ENCODE measurements at places on chromosomes 4 and X. TPM values are rescaled to one million over a fixed set of nuclear protein-coding genes. Genes with fewer than 3 reads are reported as not detected.
A peak's percentile ranks its signal among the peaks of the same experiment; 100 is the strongest.

DNA sequence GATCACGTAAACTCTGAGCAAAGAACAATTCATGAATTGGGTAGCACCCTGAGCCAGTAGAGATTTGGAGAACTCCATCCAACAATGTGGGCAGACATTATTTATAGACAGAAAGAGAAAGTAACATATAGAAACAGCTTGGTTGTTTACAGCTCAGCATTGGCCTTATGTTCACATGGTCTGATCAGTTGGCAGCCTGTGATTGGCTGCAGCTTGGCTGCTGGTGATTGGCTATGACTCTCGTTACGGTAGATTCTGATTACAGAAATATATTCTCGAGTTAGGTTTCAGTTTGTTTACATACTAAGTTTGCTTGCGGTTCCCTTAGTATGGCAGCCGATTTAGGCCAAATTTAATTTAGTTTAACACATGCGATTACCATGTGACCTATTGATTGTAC is 663.4 kb downstream of the RAPGEF2 start:
- no peaks in the 10 kb centered on the region for H3K27me3 ChIP-seq
- H3K4me1 ChIP-seq: no peaks in the 10 kb centered on the region
- no peak for DNase-seq
- H3K4me3 ChIP-seq: no peak overlapping the region
- no peak overlapping the region for H3K27ac ChIP-seq
- H3K36me3 ChIP-seq: no peaks in the 10 kb centered on the region

- DNase-seq: no peak
- H3K27ac ChIP-seq: no peak overlapping the region
- H3K4me3 ChIP-seq: no peak overlapping the region
- H3K36me3 ChIP-seq: no peaks in the 10 kb centered on the region
- H3K27me3 ChIP-seq: no peaks in the 10 kb centered on the region
These were observed 513.1 kb upstream of the CNKSR2 start for GRCh38 chrX:20861113-20861512.

DNA sequence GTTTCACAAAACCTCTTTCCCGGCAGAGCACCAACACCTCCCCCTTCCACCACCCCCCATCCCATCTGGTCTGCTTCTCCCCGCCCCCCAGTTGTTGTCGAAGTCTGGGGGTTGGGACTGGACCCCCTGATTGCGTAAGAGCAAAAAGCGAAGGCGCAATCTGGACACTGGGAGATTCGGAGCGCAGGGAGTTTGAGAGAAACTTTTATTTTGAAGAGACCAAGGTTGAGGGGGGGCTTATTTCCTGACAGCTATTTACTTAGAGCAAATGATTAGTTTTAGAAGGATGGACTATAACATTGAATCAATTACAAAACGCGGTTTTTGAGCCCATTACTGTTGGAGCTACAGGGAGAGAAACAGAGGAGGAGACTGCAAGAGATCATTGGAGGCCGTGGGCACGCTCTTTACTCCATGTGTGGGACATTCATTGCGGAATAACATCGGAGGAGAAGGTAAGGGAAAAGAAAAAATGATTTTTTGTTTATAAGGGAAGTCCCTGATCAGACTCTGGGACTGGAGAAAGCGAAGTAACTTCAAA is at the start of gene PDGFRA:
PDGFRA (plus strand) TSS at position 333 of the 541 bp plus-strand sequence. CDS start 29,476 bp downstream, outside the sequence.
- no peak for DNase-seq
- H3K27ac ChIP-seq: peak within 1 kb of the TSS; percentile 88
- peak within 1 kb of the TSS; percentile 60 for H3K4me3 ChIP-seq

- no peaks in the 10 kb centered on the region for H3K27me3 ChIP-seq
- DNase-seq: no peak
- peaks cover 5% of the 10 kb centered on the region for H3K4me1 ChIP-seq
- H3K27ac ChIP-seq: no peak within 1 kb of the TSS
These were observed at the start of gene BEX2 for GRCh38 chrX:103310555-103311398. Gene BEX2 (minus strand): TSS chrX:103310990. CDS start chrX:103309976, 1,014 bp downstream.

- H3K27ac ChIP-seq: no peak overlapping the region
- no peaks in the 10 kb centered on the region for H3K36me3 ChIP-seq
- DNase-seq: no peak
- no peaks in the 10 kb centered on the region for H3K4me1 ChIP-seq
- no peak overlapping the region for H3K4me3 ChIP-seq
These were observed 14.6 kb downstream of the CCKAR start for GRCh38 chr4:26475716-26476115.

GRCh38 chr4:76616526-76616925 is 181.5 kb downstream of the SHROOM3 start:
- no peak for DNase-seq
- H3K4me3 ChIP-seq: no peak overlapping the region
- no peak overlapping the region for H3K27ac ChIP-seq
- no peaks in the 10 kb centered on the region for H3K27me3 ChIP-seq

GRCh38 chr4:184103527-184104264 is 114.0 kb downstream of the ENPP6 start:
- H3K27me3 ChIP-seq: no peaks in the 10 kb centered on the region
- no peaks in the 10 kb centered on the region for H3K4me1 ChIP-seq

DNA sequence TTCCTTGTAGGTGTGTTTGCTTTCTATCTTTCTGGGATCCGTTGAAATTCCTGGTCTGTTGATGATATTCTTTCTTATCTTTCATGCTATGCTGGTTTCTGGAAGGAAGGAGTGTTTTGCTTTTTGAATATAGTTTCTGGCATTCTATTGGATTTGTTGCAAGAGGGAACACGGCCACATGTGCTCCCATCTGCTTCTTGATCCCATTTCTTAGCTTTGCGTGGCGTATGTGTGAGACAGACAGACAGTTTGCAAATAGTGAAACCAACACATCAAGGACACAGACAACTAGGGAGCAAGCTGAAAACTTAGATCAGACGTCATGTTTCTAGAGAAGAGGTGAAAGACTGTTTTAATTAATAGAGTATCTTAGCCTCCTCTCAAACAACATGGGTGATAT is 261.9 kb upstream of the PUDP start:
- no peaks in the 10 kb centered on the region for H3K4me1 ChIP-seq
- no peak overlapping the region for H3K27ac ChIP-seq

- H3K27me3 ChIP-seq: no peaks in the 10 kb centered on the region
- DNase-seq: no peak
- no peak overlapping the region for H3K27ac ChIP-seq
- H3K36me3 ChIP-seq: no peaks in the 10 kb centered on the region
- H3K4me3 ChIP-seq: no peak overlapping the region
These were observed 127.4 kb upstream of the RPL34 start for GRCh38 chr4:108492816-108493595.

DNA sequence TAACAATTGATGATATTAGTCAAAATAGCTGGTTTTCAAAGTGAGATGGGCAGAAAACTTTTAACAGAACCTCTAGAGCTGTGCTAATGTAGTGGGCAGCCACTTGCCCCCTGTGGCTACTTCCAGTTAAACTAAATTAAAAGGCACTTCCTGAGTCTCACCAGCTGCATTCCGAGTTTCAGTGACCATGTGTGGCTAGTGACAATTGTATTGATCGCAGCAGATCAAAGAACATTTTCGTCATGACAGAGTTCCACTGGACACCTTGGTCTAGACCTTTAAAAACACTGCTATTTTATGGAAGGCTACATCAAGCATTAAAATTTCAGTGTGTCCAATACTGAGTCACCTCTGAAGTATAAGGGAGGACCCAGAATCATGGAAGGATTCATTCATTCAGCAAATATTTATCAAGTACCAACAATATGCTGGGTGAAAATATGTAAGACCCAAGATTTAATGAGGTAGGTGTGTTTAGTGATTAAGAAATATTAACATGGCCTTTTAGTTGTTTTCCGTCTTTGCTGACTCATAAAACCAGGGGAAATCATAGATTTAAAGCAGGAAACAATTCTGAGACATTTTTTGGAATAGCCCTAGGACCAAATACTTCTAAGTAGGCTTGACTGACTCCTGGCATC is 5.1 kb upstream of the FAT1 start:
- H3K27me3 ChIP-seq: no peaks in the 10 kb centered on the region
- H3K4me1 ChIP-seq: no peaks in the 10 kb centered on the region
- H3K27ac ChIP-seq: no peak overlapping the region
- DNase-seq: no peak

DNA sequence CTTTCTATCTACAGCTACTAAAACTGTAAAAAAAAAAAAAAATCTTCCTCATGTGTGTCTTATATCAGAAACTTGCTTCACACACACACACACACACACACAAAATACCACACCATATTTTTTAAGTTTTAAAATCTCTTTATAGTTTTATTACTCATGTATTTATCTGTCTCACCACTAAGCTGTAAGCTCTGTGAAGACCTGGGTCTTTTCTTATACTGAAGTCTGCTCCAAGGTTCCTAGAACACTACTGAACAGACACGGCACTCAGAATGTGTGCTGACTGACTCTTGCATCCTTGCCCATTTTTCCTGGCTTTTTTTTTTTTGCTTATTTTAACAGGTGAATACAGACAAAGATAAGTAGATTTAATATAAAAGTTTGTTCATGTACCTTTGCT is 135.6 kb upstream of the CXXC4 start:
- H3K4me1 ChIP-seq: no peaks in the 10 kb centered on the region
- H3K27ac ChIP-seq: no peak overlapping the region
- no peak for DNase-seq
- H3K27me3 ChIP-seq: no peaks in the 10 kb centered on the region

GRCh38 chrX:6574762-6575161 is 39.8 kb upstream of the VCX3A start:
- no peak overlapping the region for H3K4me3 ChIP-seq
- H3K36me3 ChIP-seq: no peaks in the 10 kb centered on the region
- no peaks in the 10 kb centered on the region for H3K4me1 ChIP-seq
- H3K27ac ChIP-seq: no peak overlapping the region
- no peak for DNase-seq

GRCh38 chr4:141140391-141141200 is 7.3 kb upstream of the RNF150 start:
- H3K36me3 ChIP-seq: no peaks in the 10 kb centered on the region
- no peak overlapping the region for H3K27ac ChIP-seq
- H3K4me3 ChIP-seq: no peak overlapping the region
- H3K4me1 ChIP-seq: no peaks in the 10 kb centered on the region

DNA sequence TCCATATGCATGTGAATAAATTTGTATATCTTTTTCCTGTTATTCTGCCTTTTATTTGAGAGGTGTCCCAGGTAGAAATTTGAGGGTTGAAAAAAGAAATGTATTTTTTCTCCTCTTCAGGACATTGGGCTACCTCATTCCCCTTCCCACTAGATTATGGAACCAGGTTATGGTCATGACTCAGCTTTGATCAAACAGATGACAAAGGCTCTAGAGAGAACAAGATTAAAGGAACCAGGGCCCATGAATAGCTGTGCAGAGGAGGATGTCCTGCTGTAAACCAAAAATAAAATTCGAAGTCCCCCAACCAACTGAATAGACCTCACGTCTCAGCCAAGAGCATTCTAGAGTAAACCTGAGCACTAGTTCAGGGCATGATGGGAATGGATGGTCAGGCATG is 313.2 kb downstream of the RAPGEF2 start:
- DNase-seq: no peak
- H3K27ac ChIP-seq: no peak overlapping the region
- no peaks in the 10 kb centered on the region for H3K4me1 ChIP-seq
- no peak overlapping the region for H3K4me3 ChIP-seq
- H3K36me3 ChIP-seq: no peaks in the 10 kb centered on the region
- no peaks in the 10 kb centered on the region for H3K27me3 ChIP-seq

DNA sequence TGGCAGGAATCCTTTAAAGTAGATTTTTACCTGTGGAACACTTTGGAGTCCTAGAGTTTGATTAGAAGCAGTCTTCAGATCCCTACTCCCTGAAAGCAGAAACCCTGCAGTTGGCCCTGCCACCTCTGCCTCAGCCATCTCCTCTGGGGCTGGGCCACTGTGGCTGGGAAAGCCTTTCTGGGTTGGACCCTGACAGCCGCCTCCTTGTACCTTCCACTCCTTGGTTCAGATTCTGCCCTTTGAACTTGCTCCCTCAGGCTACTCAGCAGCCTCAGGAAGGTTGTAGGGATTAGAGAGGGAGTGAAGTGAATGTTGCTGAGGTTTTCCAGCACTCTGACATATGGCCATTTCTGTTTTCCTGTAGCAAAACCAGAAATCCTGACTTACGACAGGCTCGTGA is 65.5 kb downstream of the KIT start:
- no peak overlapping the region for H3K4me3 ChIP-seq
- no peaks in the 10 kb centered on the region for H3K27me3 ChIP-seq
- no peaks in the 10 kb centered on the region for H3K36me3 ChIP-seq
- H3K27ac ChIP-seq: no peak overlapping the region

GRCh38 chr4:14149176-14150053 is 521.9 kb upstream of the BOD1L1 start:
- H3K36me3 ChIP-seq: no peaks in the 10 kb centered on the region
- H3K27ac ChIP-seq: no peak overlapping the region
- DNase-seq: no peak
- no peaks in the 10 kb centered on the region for H3K27me3 ChIP-seq

DNA sequence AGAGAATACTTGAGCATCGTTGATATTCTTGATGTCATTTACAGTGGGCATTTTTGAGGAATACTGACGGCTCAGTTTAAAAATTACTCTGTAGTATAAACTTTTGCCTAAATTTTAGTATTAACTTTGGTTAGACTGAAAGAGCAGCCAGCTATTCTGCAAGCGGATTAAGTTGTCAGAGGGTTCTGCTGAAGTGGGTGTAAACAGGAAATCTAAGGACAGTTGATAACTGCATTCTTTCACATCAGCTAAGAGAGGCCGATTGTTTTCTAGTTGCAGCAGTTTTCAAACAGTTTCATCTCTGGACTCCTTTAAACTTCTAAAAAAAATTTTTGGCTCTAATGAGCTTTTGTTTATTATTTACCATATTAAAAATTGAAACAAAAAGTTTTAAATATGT is 149.6 kb downstream of the RAPGEF2 start:
- peak overlapping the region; percentile 50 for H3K27ac ChIP-seq
- H3K36me3 ChIP-seq: no peaks in the 10 kb centered on the region
- H3K4me3 ChIP-seq: no peak overlapping the region
- H3K27me3 ChIP-seq: no peaks in the 10 kb centered on the region
- no peak for DNase-seq
- peaks cover 4% of the 10 kb centered on the region for H3K4me1 ChIP-seq

DNA sequence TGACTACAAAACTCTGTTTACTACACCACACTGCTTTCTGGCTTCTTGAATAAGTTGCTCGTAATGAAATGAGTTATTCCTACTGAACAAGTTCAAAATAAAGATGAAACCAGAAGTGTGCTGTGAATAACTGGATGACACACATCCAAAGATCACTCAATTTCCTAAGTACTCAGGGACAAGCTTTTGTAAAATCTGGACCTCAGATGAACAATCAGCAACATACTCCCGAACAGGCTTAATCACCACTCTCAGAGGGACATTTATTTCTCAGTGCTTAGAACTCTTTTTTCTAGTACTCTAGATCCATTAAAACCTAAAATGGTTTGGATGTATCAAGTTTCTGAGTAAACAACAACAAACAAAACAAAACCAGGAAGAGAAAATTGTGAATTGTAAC is 61.5 kb upstream of the EXOC1L start:
- H3K4me1 ChIP-seq: no peaks in the 10 kb centered on the region
- no peaks in the 10 kb centered on the region for H3K36me3 ChIP-seq
- no peak overlapping the region for H3K4me3 ChIP-seq
- no peaks in the 10 kb centered on the region for H3K27me3 ChIP-seq
- peak overlapping the region; percentile 77 for H3K27ac ChIP-seq

The SPATA4 gene
- not detected for total RNA-seq

The ERAS gene
- not detected for total RNA-seq

The ATP10D gene
- 31.5 TPM for total RNA-seq

The GAGE12H gene
- not detected for total RNA-seq

The PAPSS1 gene
- 31.5 TPM for total RNA-seq

The PRSS12 gene
- total RNA-seq: 4.4 TPM

The MORC4 gene
- total RNA-seq: 16.8 TPM

The CLTRN gene
- 0.19 TPM for total RNA-seq

The TLR1 gene
- 11.3 TPM for total RNA-seq
